ENCODE measurements at places on chromosomes 16 and 17. TPM values are rescaled to one million over a fixed set of nuclear protein-coding genes. Genes with fewer than 3 reads are reported as not detected.

- no peaks in the 10 kb centered on the region for H3K36me3 ChIP-seq
- H3K4me3 ChIP-seq: no peak overlapping the region
- H3K4me1 ChIP-seq: no peaks in the 10 kb centered on the region
- no peaks in the 10 kb centered on the region for H3K27me3 ChIP-seq
- H3K27ac ChIP-seq: no peak overlapping the region
These were observed 45.4 kb upstream of the ARL4D start for GRCh38 chr17:43353393-43353792.

GRCh38 chr17:965311-965989, 14.1 kb downstream of the NXN start:
- H3K27ac ChIP-seq: no peak overlapping the region
- no peaks in the 10 kb centered on the region for H3K36me3 ChIP-seq
- no peaks in the 10 kb centered on the region for H3K27me3 ChIP-seq

DNA sequence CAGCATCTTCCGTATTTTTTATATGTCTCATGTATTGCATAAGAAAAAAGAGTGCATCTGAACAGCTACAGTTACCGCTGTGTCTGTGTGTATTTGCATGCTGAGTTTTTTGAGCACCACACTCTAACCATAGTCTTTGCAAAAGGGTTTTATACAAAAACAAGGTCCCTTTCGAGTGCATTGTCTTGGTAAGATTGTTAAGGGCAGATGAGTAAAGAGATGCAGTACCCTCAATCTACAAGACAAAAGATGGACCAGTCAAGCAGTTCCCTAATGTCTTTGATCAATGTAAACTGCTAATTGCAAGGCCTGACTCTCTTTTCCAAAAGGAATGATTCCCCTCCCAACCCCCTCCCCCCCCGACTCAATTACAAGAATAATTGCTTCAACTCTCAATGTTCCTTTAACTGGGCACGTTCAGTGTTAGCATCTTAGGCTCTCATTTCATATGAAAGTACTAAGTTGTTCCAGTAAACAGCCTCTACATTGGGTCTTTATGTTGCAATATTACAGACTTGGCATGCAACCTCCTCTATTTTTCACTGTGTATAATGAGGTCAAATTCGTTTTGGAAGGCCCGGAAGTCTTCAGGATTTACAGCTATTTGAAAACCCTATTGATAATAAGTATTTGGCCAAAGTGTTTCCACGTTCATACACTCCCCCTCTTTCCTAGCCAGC, 471.4 kb upstream of the RBFOX1 start:
- no peak overlapping the region for H3K4me3 ChIP-seq
- no peaks in the 10 kb centered on the region for H3K4me1 ChIP-seq
- no peaks in the 10 kb centered on the region for H3K36me3 ChIP-seq
- no peaks in the 10 kb centered on the region for H3K27me3 ChIP-seq
- no peak overlapping the region for H3K27ac ChIP-seq
- no peak for DNase-seq

DNA sequence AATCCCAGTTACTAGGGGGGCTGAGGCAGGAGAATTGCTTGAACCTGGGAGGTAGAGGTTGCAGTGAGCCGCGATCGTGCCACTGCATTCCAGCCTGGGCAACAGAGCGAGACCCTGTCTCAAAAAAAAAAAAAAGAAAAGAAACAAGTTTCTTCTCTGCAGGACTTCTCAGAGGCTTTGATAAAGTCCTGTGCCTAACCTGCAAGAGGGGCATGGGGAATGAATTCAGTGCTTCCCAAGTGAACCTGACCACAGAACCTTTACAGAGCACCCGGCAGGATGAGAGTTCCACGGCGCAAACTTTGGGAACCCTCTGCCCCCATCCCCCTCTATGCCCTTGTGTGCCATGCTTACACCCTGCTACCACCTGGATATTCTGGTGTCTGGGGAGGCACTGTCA, 17.9 kb downstream of the ITGB4 start:
- no peaks in the 10 kb centered on the region for H3K36me3 ChIP-seq
- no peaks in the 10 kb centered on the region for H3K4me1 ChIP-seq
- H3K4me3 ChIP-seq: no peak overlapping the region
- no peak for DNase-seq
- no peaks in the 10 kb centered on the region for H3K27me3 ChIP-seq

DNA sequence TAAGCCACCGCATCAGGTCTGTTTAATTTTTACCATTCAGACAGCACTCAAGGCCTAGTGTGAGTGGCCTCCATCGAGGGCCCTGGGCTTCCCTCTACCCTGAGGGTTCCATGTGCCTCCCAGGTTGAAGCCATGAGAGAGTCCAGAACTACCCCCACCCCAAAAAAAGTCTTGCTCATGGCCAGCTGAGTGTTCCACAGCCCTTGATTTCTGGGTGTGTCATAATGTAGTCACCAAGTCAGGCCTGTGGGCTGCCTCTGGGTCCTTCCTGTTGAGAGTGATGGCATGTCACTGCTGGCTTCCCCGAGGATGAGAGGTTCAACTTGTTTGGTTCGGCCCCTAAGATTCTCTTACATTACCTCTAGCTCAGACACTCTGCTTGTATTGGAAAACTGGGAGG, 100.6 kb downstream of the PITPNC1 start:
- DNase-seq: no peak
- no peaks in the 10 kb centered on the region for H3K27me3 ChIP-seq

- no peak overlapping the region for H3K4me3 ChIP-seq
- peaks cover 27% of the 10 kb centered on the region for H3K4me1 ChIP-seq
- DNase-seq: no peak
- H3K36me3 ChIP-seq: no peaks in the 10 kb centered on the region
- no peak overlapping the region for H3K27ac ChIP-seq
These were observed 47.8 kb downstream of the PITPNM3 start for GRCh38 chr17:6508519-6509030.

GRCh38 chr16:58652741-58653140, 23.1 kb upstream of the CNOT1 start:
- H3K27ac ChIP-seq: no peak overlapping the region
- H3K36me3 ChIP-seq: no peaks in the 10 kb centered on the region
- H3K4me1 ChIP-seq: no peaks in the 10 kb centered on the region
- H3K4me3 ChIP-seq: no peak overlapping the region
- DNase-seq: no peak
- no peaks in the 10 kb centered on the region for H3K27me3 ChIP-seq

The PMFBP1 gene
- total RNA-seq: 0.57 TPM

The PLLP gene
- total RNA-seq: 4.7 TPM

The CACNG5 gene
- not detected for total RNA-seq

The FOXN1 gene
- not detected for total RNA-seq

Data from ovary (tissue), 10 donors.